Non-pigmented ciliary epithelial cell (primary cell): ENCODE measurements at places on chromosomes 6 and 20.
A peak's percentile ranks its signal among the peaks of the same experiment; 100 is the strongest.

GRCh38 chr6:41644297-41644879, 6.1 kb downstream of the MDFI start:
- DNase-seq: no peak

DNA sequence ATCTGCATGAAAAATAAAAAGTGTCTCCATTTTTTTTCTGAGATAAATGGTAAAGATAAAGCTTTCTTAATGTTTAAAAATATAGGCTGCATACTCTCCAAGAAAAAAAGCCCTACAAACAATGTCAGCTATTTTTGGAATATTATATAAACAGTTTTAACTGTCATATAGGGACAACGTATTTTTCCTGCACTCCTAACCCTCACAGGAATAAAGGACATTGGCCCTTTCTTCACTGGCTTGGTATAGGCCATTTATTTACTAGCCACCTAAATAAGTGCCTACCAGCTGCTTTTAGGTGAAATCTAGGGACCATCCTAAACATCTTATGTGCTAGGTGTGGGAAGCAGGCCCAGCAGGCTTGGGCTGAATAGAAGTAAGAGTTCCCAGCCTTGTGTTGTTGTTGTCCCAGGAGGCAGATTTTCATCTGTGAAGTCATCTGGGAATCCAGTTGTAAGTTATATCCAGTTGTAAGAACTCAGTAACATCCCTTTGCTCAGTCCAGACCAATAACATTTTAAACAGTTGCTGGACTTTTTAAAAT, 21.3 kb downstream of the FOXO3 start:
- no peak for DNase-seq

GRCh38 chr6:45613656-45614055, 235.9 kb upstream of the SUPT3H start:
- no peak for DNase-seq

DNA sequence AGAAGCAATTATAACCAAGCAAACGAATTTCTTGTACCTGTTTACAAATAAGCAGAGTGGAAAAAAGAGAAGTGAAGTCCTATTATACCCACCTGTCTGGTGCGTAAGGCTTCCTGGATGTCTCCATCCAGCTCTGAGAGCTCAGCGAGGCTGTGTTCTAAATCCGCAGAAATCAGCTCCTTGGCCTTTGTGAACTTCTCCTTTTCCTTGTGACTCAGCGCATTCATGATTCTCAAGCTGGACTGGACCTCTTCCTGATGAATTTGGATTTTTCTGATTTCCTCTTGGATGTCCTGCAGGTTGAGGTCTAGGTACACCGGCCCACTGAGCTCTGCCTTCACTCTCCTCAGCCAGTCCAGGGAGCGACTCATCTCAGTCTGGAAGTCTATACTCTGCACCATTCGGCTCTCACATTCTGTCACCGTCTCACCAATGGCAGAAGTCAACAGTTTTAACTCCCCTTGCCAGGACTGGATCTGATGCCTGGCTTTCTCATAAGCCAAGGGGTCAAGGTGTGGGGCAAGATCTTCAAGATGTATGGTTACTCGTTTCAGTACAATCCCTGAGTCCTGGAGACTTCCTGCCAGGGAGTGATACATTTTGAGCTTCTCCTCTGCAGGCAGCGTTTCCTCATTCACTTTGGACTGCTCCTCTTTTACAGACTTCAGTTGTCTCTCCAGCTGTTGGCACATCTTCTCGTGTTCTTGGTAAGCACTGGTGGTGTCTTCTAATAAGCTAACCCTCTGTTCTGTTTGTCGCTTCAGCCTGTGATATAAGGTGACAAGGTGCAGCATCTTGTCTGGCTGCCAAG, 307.3 kb downstream of the SYNE1 start:
- DNase-seq: no peak

DNA sequence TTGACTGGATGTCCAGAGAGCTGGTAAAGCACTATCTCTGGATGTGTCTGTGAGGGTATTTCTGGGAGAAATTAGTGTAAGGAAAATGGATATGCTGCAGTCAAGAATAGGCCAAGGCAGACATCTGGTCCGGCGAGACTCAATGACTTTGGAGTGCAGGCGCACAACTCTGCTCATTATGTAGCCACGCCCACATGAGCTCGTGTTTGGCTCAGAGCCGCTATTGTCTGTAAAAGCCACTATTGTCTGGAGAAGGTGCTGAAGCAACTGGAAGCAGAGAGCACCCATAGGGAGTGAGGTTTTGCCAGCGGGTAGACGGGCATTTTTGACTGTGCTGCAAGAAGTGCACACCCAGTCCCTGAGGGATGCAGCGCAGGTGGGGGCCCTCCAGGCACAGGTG, 305.0 kb upstream of the POU3F2 start:
- no peak for DNase-seq

DNA sequence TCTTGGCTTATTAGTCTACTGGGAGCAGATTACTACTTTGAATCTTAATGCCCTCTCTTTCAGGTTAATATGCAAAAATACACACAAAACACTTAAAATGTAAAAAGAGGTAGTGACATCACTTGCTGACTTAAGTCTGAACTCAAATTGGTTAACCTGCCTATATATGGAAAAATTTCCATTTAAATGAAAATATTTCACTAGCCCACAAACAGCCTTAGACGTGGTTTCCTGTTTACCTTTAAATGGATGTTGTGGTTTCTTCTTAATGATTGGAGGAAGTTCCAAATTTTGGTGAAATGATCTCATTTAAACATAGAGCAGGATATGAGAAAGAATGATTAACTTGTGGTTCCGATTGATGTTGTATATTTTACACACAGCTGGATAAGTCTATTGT, 553.7 kb downstream of the CD109 start:
- DNase-seq: peak; percentile 40

- DNase-seq: peak; percentile 87
These were observed 18.3 kb upstream of the TRAM2 start for GRCh38 chr6:52595000-52595795.

DNA sequence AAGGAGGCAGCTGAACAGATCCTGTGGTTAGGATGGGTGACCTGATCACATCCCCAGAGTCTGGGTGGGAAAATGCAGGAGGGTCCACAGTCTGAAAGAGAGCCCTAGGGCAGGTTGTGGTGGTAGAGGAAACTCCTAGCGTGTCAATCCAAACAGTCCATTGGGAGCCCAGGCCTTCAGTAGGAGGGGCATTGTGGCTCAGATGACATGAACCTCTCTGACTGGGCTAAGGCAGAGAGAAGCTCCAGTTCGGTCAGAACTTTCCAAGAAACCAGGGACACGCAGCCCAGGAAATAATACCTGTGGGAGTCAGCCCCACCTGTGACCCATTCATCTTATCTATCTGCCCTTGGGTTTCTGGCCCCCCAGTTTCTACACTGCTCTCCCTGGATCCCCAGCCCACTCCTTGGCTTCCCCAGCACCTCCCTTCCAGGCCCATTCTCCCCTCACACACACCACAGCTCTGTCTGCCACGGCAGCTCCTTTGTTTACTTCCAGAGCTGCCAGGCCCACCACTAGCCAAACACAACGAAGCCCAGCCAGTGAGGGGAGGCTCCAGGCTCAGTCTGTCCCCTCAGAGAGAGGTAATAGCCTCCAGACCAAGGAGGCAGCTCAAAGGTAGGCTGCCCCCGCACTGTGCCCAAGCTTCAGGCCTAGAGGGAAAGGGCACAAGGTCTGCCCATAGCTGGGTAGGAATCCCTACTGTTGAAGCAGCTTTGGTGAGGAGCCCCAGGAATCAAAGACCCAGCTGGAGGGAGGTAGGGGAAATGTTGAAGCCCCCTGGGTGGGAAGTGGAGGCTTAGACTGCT, 6.2 kb downstream of the GDF5 start:
- no peak for DNase-seq

- no peak for DNase-seq
These were observed 61.0 kb upstream of the NHSL1 start for GRCh38 chr6:138560130-138560860.

DNA sequence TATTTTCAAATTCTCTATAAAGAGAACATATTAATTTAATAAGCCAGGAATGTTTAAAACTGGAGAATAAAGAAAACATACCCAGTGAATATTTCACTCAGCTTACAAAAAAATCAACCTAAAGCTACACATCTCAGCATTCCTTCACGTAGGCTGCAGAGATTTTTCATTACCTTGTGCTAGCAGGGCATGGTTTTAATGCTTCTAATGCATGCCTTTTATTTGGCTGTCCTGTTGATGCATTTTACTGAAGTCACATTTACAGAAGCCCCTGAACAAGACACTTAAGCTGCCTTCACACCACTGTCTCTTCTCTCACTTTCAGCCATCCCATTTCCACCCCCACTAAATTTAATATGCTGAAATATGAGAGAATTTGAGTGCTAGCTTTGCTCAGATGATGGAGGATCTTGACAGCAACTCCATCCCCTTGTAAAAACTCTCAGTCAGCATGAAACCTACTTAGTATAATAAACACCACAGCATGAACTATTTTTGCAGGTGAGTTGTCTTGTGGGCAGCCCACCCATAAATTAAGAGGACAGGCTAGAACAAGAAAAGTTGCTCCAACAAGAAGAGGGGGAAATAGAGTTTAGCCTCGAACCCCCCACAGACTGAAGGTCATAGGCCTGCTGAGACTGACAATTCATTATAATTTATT, 159.4 kb downstream of the SIM1 start:
- DNase-seq: no peak

DNA sequence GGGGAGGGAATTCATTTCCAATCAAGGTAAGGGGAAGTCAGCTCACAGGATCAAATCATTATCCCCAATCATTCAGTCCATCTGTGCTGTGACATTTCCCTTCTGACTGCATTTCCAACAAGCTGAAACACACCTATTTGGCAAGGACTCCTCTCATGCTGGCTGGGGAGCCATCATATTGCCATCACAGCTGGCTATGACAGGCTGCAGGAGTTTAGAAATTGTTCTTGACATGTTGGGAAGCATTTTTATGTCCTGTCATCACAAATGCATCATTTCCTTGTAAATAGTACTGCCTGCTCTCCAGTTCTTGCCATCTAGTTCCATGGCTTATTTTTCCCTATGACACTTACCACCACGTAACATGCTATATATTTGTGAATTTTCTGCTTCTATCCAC, 113.9 kb upstream of the TMEM170B start:
- DNase-seq: no peak

DNA sequence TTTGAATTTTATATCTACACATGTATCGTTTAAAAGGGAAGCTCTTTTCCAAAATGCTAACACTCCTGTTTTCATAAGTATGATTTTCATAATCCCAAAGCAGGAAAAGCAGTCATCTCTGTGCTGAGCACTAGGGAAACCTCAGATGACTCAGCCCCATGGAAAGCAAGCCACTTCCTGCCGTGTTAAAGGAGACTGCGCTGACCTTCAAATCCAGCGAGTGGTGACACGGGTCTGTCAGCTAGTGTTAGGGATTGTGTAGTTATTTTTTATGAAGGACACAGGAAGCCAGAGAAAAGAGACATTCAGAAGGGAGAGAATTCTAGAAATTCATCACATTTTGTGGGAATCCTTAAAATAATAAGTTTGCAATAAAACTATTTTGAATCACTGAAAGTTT, 57.0 kb upstream of the CD93 start:
- no peak for DNase-seq

DNA sequence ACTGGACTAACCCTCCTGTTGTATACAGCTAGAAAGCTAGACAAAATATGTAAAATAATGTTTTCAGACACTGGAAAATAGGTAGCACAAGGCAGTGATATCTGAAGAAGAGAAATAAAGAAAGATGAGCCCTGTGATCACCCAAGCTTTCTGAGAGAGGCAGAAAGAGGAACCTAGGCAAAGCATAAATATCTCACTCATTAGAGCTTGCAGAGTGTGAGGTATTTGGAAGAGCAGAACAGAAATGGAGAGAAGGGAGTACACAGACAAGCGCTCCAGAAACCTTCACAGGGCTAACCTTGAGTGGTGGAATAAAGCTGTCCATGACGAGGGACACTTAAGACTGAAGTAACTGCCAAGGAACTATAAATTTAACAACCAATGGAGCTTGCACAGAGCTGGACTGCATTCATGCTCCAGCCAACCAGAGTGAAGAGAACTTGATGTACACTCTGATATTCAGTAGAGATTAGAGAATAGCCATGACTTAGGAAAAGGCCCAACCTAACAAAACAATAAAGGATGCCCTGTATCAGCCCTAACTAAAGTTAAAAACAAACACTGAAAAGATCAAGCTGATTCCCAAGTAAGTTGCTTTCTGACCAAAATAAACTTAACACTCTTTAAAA, 280.9 kb upstream of the STXBP5 start:
- no peak for DNase-seq

GRCh38 chr6:54125493-54125892, 14.2 kb downstream of the MLIP start:
- no peak for DNase-seq

- DNase-seq: no peak
These were observed 6.9 kb downstream of the MLIP start for GRCh38 chr6:54118117-54118516.

DNA sequence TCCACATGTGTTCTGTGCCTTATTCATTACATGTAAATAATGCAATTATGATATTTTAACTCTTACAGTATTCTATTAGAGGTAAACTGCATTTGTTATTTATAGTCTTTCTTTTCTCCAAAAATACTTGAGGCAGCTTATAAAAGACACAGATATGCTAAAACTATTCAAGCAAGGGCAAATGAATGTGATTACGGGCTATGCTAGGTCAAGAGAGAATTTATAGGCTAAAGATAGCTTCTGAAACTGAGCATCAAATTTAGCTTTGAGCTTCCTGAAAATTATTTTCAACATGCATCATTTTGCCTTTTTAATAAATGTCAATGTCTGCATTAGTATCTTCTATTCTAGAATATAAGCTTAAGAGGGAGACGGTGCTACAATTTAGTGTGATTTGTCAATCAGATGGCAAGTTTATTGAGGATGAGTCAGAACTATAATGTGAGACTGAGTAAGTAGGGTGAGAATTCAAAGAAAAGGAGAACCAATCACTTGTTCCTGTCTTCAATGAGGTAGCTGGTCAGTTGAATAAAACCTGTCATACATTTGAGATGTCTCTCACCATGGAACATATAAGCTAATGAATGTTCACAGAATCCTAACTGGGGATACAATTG, 669.4 kb upstream of the CITED2 start:
- no peak for DNase-seq

- DNase-seq: no peak
These were observed 8.7 kb downstream of the SASH1 start for GRCh38 chr6:148351309-148351708.

- peak; percentile 20 for DNase-seq
These were observed 36.6 kb downstream of the NSFL1C start for GRCh38 chr20:1430004-1430451.

- DNase-seq: no peak
These were observed 27.4 kb upstream of the CCN2 start for GRCh38 chr6:131978522-131978921.

DNA sequence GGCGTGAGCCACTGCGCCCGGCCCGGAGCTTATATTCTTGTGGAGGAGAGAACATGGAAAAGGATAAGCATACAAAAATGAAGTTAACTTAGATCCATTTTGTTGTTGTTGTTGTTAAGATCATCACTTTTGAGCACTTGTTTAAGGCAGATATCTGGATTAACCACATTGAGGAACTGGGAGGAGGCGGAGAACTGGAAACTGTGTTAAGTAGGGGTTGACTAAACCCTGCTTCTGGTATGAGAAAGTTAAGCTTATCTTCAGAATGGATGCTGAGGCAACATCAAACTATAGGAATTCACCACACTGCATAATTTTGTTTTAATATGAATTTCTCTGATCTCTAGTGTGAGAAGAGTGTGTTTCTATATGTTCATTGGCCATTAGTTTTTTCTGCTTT, 57.6 kb downstream of the GCNT2 start:
- DNase-seq: no peak

- DNase-seq: no peak
These were observed 278.8 kb upstream of the RUNX2 start for GRCh38 chr6:45049188-45049843.
